ENCODE measurements at places on chromosomes 16 and 17.

GRCh38 chr17:44796731-44797130, 33.4 kb downstream of the GJC1 start:
- DNase-seq: no peak

DNA sequence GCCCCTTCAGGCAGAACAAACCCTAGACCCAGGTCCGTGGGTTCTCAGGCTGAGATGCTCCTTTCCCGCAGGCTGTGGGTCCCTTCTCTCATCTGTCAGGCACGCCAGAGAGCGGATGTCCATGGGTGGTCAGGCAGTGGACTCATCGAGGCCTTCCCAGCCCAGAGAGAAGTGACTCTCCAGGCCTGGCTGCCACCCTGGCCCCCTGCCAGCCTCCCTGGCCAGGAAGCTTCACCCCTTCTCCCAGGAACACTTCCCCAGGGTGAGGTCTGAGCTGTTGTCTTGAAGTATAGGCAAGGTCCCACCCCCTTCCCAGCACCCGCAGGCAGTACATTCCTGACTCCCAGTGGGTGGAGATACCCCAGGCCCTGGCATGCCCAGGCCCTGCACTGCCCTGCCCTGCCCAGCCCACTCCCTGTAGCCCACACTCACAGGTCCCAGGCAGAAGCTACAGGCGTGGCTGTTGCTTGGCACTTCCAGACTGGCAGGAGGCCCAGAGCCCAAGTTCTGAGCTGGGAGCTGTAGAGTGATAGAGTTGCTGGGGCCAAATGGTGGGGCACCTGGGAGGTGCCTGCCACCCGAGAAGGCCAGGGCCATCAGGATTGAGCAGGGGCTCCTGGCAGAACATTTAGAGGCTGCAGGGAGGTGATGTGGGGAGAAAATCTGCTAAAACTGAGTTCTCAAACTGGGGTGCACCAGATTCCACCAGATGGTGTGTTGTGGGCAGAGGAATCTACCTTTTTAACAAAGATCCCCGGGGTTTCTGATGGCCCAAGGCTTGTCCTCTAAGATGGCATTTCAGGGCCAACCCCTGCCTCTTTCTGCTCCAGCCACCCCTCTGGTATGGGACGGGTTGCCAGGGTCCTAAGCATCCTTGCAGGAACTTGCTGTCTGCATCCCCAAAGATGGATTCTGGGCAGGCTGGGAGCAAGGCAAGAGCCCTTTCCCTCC, 6.7 kb downstream of the ITGA3 start:
- DNase-seq: no peak

GRCh38 chr17:79581324-79581932, 29.4 kb downstream of the RBFOX3 start:
- DNase-seq: no peak

DNA sequence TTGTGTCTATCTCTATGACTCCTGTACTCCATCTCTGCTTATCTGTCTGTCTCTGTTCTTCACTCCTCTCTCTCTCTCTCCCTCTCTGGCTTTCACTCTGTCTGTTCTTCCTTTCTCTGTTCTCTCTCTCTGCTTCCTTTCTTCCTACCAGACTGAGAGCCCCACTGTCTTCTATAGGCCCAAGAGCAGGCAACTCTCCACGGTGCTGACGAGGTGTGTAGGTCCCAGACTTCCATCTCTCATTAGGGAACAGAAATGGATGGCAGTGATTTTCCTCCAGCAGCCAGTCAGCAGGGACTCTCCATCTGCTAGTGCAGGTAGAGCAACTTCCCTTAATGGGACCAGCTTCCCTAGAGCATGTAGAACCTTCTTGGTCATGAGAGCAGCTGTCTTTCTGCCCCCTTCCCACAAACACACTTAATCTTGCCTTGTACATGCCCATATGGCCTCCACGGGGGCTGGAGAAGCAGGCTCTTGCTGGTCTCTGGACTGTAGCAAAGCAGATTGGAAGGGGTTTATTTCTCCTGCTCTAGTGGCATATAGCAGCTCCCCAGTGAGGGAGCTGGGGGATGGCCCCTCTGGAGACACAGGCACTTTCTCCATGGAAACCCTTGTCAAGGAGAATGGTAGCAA, 47.8 kb upstream of the NLRP1 start:
- DNase-seq: no peak

- no peak for DNase-seq
Measured at GRCh38 chr17:36940313-36941264, 3.3 kb downstream of the LHX1 start.

GRCh38 chr17:4900231-4901107, 1.1 kb downstream of the C17orf107 start:
- no peak for DNase-seq

GRCh38 chr17:78933959-78934568, 8.9 kb upstream of the TIMP2 start:
- DNase-seq: no peak
